ENCODE measurements at places on chromosomes 13 and 19. TPM values are rescaled to one million over a fixed set of nuclear protein-coding genes. Genes with fewer than 3 reads are reported as not detected.

- DNase-seq: no peak
Measured at GRCh38 chr13:43784496-43784895, 2.3 kb downstream of the ENOX1 start.

DNA sequence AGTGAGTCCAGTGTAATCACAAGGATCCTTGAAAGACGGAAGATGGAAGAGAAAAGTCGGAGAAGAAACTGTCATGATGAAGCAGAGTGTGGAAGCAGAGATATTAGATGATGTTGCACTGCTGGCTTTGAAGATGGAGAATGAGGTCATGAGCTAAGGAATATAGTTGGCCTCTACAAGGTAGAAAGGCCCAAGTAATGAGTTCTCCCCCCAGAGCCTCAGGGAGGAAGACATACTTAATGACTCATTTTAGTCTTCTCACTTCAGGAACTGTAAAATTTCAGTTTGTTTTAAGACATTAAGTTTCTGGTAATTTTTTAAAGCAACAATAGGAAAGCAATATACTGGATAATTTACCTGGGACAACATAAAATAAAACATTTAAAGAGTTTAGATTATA is 1331.5 kb upstream of the PCDH20 start:
- no peak for DNase-seq

GRCh38 chr13:89486065-89486464 is 1814.9 kb downstream of the SLITRK5 start:
- DNase-seq: no peak

- no peak for DNase-seq
Measured at GRCh38 chr13:109256866-109257760, 529.3 kb downstream of the IRS2 start.

DNA sequence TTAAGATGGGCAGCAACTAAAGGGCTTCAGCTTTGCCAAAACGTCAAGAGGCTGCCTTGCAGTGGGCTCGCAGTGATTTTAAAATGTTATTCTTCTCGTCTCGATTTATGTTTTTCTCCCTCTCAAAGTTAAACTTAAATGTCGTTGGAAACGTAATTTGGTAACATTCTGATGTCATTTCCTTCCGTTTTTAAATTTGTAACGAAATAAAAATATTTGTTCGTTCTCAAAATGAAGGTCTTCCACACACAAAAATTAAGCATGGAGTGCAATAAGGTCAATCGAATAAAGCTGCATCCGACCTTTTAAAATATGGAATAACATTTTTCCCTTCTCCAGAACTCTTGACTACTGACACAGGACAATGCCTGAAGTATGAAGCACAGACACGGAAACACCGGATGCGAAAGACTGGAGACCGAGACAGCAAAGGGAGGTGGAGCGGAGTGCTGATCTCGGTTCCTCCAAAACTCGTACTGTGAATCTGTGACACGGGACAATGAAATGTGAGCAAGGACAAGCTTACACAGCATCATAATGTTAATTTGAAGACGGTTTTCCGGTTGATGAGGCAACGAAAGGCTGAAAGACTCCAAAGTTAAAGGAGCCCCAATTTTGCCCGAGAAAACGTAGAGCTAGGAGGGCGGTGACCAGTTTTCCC is 850 bp downstream of the MTMR6 start:
- peak; percentile 36 for DNase-seq

ZNF560 gene
- total RNA-seq: not detected

C19orf53 gene
- total RNA-seq: 137 TPM

PTGIR gene
- total RNA-seq: 214 TPM

ICAM4 gene
- total RNA-seq: 1.4 TPM

DNA sequence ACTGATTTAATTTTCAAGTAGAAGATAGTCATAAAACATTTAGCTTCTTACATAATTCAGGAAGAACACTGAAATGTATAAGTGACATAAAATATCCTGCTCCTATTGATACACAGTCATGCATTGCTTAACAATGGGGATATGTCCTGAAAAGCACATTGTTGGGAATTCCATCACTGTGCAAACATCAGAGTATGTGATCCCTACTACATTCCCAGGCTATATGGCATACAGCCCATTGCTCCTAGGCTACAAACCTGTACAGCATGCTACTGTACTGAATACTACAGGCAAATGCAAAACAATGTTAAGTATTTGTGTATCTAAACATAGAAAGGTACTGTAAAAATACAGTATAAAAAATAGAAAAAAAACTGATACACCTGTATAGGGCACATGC is 723.9 kb upstream of the ARGLU1 start:
- DNase-seq: no peak

CHST8 gene
- total RNA-seq: not detected

ZNF442 gene
- total RNA-seq: 1.2 TPM

DNA sequence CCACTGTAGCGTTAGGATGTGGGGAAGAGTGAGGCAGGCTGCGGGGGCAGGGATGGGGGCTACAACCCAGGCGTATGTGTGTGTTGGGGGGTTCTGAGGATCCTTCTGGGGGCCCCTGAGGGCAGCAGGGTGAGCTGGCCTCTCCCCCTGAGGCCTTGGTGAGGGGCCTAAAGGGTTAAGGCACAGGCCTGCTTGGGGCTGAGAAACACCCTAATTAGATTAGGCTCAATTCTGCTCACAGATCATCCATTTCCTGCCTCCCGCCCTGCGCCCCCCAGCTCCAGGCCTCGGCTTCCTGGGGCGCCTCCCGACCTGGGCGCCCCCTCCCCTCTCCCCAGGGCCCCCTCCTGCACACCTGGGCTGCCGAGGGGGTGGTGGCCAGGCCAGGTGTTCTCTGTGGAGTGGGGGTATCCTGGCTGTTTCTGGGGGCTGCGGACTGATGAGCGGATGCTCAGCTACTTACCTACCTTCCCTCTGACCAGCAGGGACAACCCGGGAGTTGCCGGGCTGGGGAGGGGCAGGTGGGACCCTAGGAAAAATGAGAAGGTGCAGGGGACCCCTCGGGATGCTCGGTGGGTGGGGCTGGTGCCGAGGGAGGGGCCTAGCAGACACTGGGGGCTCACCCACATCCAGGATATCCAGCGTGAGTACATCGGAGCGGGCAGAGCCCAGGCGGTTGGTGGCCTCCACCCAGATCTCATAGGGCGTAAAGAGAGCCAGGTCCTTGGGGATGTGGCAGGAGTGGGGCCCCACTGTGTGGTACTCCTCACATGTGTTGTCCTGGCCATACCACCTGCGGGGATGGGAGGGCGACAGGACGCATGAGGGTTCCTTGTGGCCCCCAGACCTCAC is 8.6 kb downstream of the CRLF1 start:
- DNase-seq: no peak

DNA sequence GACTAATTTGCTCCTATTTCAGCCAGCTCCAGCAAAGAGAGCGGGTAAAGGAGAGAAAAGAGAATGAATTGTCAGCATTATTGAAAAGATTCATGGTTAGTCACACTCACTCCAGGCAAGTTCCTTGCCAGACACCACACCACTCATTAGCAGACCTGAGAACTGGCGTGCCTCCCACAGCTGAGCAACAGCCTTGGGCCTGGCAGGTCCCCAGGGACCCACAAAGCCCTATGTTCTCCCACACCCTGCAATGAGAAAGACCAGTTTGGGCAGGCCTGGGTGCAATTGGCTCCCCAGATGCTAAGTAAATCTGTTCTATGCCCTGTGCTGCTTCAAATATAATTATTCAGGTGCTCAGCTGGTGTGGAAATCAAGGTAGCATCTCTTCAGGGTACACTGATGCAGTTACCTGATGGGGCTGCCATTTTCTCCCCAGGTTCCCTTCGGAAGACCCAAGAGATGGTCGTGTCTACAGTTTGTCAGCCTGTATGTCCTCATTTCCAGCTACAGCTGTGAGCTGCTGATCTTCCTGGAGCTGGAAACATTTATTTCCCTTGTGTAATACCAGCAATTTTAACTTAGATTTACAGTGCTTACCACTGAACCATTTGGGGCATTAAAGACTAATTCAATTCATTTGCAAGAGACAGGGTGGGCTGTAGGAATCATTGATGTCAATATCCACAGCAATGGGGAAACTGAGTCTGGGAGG is 405.0 kb downstream of the COG6 start:
- no peak for DNase-seq

MADCAM1 gene
- 0.21 TPM for total RNA-seq

RNF225 gene
- total RNA-seq: 0.57 TPM

DNA sequence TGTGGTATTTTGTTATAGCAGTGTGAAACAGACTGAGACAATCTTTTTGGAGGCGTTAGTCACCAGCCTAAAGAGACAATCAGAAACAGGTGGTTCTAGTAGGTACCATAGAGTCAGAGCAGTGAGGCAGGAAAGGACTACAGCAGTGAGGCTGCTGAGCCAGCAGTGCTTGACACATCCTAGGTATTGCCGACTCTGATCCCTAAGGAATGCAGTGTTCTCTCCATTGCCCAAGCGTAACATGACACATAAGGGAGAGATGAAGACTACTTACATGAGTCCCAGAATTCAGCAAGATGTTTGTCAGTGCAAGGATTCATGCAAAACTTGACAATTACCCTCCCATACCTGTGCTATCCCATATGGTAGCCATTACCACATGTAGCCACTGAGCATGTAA is 62.4 kb upstream of the XPO4 start:
- no peak for DNase-seq

DNA sequence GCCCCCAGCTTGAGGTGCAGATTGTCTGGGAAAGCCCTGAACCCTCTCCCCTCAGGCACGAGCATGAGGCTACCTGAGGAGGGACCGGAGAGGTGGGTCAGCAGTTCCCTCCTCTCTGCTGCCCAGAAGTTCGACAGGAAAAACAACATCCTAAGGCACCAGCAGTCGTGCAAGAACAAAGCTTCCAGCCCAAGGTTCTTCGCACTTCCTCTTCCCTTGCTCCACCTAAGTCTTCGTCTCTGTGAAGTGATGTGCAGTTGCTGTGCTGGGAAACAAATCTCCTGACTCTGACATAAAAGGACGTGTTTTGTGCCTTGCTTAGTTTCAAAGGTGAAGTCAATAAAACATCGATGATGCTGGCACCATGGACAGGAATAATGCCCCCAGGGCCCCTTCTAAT is 173.3 kb downstream of the USP12 start:
- DNase-seq: no peak

UPF3A gene
- total RNA-seq: 45.9 TPM

Data from activated T-helper 2 cell treated with anti-CD3 and anti-CD28 coated beads, Interferon-gamma antibody, Interleukin-2, Interleukin-4, amounts not matched to agents 10 μg/mL and 5 μg/mL and 100 μg/mL, durations not matched to agents 14 hours and 24 hours and 36 hours (primary cell).